ENCODE measurements at places on chromosomes 7 and 10.

DNA sequence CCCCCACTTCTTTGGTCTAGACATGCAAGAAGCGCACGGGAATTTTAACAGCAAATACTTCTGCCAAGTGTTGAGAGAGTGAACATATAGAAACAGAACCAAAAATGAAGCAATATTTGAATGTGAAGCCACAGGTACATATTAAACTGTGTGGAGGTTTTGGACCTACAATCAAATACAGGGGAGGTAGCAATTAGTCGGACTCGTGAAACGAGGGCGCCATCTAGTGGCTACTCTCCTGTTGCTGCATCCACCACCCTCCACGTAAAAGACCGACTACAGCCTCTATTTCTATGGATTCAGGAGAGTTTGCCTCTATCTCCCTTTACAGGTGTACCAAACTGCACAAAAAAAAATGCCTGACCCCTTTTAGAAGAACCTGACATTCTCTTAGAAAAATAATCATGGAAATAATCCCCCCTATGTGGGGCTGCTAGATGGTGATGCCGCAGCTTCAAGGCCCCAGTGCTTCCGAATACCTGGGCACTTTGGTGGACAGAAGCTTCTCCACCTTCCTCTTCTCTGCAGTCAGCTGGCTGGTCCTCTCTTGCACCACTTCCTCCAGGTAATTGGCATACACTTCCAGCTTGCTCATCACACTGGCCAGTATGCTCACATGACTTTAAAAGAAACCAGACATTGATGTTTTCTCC lies 31.7 kb downstream of the TECTB start:
- peak; percentile 73 for DNase-seq

DNA sequence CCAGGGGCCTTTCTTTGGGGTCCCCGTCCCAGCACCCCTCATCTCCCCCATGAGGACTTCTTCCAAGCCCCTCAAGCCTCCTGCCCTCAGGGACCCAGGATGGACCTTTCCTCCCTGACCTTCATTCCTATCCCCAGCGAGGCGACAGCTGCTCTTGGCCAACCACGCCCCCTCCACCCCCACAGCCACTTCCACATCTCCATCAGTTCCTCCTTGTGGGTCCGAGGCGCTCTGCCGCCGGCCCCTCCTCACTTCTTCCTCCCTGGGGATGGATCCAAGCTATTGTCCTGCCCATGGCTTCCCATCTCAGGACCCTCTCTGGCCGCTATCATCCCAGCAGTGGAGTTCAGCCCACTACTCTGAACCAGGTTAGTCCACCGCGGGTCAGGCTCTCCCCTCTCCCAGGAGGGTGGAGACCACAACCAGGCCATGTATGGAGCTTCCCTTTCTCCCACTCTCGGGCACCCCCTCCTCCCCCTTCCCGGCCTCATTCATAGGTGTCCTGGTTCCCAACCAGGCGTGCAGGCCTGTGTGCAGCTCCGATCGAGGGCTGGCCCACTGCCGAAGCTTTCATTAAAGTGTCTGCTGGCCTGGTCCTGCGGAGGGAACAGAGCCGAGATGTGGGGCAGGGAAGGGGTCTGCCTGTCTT lies 1.7 kb upstream of the SH2B2 start:
- no peak for DNase-seq

GRCh38 chr10:43350156-43350555 lies 21.3 kb upstream of the FXYD4 start:
- no peak for DNase-seq

- no peak for DNase-seq
Observed at GRCh38 chr7:17507717-17508116, 209.3 kb downstream of the AHR start.

DNA sequence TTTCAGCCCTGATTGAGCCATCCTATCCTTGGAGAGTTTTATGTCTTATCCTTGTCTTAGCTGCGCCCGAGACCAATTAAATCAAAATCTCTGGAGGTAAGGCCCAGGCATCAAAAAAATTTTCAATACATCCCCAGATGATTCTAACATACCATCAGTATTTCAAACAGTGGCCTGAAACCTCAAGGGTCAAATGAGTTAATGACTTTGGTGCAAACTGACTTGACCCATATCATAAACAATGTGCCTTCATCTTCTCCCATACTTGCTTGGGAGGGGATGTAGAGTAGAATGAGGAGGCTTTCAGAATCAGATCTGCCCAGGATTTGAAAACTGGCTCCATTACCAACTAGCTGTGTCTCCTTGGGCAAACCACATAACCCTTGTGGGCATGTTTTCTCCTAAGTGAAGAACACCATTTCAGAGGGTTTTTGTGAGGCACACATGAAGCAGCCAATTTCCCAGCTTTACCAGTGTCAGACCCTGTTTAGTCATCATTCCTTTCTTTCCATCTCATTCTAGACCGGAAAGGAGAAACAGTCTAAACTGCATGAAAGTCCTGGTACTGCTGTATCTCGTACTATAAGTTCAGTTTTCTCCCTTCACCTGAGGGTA lies 35.7 kb upstream of the ATXN7L1 start:
- no peak for DNase-seq

GRCh38 chr7:137986252-137987017 lies 15.5 kb downstream of the CREB3L2 start:
- no peak for DNase-seq
